ENCODE measurements at places on chromosomes 2 and 18.
A peak's percentile ranks its signal among the peaks of the same experiment; 100 is the strongest.

DNA sequence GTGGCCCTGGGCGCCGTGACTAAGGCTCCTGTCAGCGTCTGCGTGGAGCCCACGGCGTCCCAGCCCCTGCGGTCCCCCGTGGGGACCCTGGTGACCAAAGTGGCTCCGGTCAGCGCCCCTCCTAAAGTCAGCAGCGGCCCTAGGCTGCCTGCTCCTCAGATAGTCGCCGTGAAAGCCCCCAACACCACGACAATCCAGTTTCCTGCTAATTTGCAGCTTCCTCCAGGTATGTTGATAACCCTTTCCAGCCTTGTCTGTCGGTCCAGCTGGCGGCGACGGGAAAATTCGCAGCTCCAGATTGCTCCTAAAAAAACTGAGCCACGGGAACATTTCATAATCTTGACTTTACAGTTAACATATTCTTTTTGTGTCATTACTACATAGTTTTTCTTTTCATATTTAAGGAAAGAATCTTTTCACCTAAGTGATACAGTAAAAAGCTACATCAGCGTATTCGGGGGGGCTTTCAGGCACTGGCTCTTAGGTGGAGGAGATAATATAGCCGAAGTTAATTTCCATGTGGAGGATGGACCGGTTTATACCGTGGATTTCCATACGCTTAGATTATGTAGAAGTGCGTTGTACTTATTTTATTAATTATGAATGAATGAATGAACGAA lies 916 bp downstream of the TAF4B start:
- no peak for DNase-seq

GRCh38 chr2:19138264-19138825 lies 220.1 kb downstream of the OSR1 start:
- no peak for DNase-seq

DNA sequence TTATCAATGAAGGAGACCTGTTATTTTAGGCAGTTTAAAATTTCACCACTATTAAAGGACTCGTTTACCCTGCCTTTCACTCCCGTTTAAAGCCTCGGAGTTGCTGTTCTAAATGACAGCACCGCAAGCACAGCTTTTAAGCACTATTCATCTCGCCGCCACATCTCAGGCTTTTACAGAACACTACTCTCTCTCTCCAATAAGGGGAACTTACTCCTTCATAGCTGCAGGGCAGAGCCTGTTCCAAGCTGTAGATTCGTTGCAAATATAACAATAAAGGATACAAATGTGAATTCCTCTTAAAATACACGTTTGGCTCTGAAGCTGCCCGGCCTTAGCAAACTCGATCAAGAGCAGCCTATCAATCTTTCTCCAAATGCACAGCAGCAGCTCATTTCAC lies 271.8 kb downstream of the ZNF521 start:
- DNase-seq, result no peak

GRCh38 chr2:219160186-219161017 lies at the start of gene NHEJ1:
TSS of gene NHEJ1 (minus strand) at chr2:219160815. CDS start at chr2:219158362, 2,453 bp downstream.
- DNase-seq, result peak; percentile 84

DNA sequence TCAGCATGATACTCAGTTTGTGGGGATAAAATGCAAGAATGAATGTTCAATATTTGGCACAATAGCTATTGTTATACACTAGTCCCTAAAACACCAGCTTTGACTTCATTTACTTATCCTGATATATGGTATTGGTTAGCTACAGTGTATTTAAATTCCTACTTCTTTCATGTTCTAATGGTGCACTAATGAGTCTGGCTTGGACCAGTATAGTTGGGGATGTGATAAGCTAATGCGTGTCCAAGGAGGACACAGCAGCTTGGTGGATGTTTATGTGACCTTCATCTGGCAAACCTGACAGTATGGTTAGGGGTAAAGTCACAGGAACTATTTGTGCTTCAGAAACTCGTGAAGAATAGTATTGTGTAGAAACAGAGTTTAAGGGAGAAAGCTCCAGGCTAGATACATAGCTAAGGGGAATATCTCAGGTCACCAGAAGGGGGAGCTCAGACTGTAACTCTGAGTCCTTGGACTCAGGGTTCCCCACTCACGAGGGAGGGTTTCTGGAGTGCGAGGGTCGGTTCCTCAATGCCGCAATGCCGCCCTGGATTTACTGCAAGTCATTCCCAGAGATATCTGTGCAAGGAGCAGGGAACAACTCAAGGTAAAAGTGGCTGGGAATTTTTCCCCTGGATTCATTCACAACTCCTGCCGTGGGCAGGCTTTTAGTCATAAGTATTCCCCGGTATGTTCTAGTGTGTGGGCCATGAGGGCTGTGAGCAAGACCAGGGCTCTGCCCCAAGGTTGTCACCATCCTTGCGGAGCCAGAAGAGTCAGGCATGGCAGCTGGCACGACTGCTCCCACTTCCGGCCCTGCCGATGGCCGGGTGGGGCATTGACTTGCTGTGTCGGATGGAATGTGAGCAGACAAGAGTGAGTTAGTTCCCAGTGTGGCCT lies 14.5 kb downstream of the IL1R2 start:
- DNase-seq, result no peak

GRCh38 chr2:8141079-8141707 lies 540.7 kb upstream of the ID2 start:
- no peak for DNase-seq

DNA sequence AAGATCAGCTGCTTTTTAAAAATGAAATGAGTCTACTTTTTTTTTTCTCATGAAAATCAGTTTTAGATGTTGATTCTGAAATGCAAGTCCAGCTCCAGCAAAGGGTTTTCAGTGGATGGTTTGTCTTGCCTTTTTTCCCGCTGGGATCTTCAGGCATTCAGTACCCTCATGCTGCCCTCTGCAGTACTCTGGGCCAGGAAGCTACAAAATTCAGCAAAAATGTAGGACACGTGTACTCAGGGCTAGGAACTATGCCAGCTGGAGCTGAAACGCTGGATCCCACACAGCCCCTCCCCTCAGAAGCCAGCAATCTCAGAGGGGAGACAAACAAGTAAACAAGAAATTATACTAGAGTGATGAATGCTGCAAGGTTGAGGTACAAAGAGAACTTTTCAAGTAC lies 97.3 kb downstream of the MMADHC start:
- DNase-seq, result no peak

DNA sequence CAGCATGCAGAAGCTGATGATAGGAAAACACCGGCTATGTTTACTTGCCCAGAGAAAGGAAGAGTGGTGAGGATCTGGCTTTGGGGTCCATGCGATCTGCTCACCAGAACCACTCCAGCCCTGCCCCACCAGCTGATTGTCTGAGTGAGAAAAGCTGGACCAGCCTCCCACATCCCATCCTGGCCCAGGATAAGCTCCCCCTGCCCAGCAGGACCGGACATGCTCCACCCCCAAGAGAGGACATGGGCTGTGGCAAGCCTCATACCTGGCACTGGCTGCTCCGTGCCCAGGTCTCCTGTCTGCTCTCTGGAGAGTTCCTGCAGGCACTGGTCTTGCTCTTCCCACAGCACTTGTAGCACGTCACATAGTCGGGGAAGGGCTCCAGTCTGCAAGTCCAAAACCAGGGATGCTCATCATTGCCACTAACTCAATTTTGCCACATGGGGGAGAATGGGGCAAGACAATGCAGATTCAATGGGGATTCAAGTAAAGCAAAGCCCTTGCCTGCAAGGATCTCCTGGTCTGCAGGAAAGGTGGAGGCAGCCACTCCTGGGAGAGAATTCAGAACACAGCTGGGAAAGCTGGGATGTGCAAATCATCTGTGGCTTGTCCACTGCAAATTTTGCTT lies 30.0 kb downstream of the SCTR start:
- DNase-seq, result no peak

- no peak for DNase-seq
These were observed 2102.3 kb upstream of the CELF4 start for GRCh38 chr18:39667905-39668304.

DNA sequence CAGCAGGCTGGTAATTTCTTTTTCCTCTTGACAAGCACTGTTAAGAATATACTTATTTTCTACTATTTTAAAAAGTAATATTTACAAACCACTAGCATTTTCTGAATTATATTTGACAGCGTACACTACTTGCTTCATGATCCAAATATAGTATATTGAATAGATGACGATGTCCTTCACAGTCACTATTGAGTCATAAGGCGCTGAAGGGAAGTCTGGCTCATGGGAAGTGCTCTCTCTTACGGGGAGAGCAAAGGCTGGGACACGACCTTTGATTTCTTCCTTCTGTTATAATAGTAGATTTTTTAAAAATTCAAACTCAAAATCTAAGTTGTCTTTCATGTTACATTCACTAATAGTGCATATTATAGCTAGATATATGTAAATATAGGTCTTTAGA lies 357.1 kb downstream of the SOCS6 start:
- DNase-seq, result no peak

DNA sequence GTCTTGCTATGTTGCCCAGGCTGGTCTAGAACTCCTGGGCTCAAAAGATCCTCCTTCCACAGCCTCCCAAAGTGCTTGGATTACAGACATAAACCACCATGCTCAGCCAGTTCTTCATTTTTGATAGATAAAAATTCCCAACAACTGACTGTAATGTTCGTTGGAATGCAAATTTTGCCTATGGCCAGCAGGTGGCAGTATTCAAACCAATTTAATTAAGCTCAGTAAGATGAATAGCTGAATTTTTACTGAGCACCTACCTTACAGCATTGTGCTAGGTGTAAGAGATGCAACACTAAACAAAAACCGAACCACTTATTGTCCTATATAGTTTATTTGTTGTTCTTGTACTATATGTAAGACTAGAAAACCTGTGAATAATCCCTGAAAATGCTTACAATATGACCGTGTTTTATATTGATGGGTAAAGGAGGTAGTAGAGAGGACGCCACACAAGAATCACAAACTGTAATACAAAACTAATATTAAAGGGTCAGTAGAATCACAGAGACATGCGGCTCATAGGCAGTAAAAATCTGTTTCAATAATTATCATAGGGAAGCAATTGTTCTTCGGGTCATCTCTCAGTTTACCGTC lies 8.2 kb upstream of the TMEM182 start:
- no peak for DNase-seq

- DNase-seq, result peak; percentile 45
These were observed 16.8 kb upstream of the HES6 start for GRCh38 chr2:238256594-238257104.

- no peak for DNase-seq
These were observed 92.3 kb downstream of the KLF7 start for GRCh38 chr2:207073412-207073800.

DNA sequence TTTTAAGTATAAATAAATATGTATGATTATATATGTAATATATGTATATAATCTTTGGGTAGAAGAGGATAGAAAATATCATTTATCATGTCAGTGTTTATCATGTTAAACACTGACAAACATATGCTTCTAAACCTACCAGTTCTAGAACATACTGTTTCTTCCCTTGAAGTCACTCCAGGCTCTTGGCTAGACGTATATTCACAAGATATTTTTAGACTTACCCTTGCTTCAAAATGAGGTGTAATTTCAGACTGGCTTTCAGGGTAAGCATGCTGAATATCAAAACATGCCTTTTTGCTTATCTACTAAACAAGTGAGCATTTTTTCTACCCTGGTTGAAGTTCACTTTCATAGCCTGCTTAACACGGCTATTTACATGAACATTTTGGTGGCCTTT lies 642.4 kb upstream of the PKDCC start:
- DNase-seq, result no peak

DNA sequence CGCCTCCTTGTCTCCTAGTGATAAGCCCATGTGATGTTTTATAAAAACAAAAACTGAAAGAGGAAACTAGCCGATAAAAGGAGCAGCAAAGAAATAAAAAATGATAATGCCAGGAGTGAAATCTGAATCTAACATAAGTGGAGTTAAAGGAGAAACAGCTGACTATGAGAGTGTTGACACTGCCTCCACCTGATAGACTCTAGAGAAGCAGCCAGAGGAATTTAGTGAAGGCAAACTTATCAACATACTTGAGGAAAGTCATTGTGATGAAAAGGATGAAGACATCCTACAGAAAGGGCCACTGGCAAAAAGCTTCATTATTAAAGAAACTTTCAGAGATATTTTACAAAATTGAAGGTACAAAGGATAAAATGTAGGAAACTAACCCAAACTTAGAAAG lies 1.9 kb downstream of the M1AP start:
- DNase-seq, result no peak

- DNase-seq, result no peak
These were observed 48.3 kb downstream of the WDFY1 start for GRCh38 chr2:223896833-223897311.

- DNase-seq, result no peak
These were observed 19.8 kb downstream of the EVX2 start for GRCh38 chr2:176063958-176064357.

DNA sequence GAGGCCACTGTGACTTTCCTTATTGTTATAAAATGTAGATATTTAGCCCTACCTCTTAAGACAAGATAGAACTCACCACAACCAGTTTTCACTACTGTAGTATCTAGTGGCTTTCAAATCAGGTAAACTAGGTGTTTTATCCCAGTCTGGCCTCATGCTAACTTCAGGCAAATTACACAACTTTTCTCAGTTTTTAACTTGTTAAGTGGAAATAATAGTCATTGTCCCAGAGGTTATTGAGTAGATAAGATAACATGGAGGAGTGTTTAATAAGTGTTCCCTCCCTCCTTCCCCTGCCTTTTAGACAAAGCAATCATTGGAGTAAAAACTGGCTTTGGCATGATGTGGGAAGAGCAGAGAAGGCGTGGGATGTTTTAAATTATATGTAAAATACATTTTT lies 27.3 kb downstream of the ANXA4 start:
- DNase-seq, result no peak

DNA sequence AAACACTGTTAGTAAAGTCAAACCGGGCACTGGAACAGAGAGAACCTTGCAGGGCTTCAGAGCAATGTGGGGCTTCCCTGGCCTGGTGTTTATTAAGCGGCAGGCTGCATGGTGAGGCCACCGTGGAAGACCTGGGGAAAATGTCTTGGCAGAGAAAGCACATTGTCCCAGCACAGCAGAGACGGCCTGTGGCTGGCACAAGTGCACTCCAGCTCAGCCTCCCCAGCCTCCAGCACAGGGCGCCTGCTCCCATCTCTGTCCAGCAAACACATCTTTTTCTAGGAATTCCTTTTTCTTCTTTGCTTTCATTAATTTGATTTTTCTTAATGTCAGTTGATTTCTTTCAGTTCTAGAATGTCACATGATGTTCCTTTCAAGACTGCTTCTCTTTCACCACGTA lies 138.2 kb upstream of the NFATC1 start:
- DNase-seq, result no peak

GRCh38 chr2:122389694-122390093 lies 634.2 kb downstream of the TSN start:
- no peak for DNase-seq
